Stimulated activated CD8-positive, alpha-beta memory T cell treated with anti-CD3 and anti-CD28 coated beads, Interleukin-7, amount 100 ng/mL, for 1 hour (primary cell): ENCODE measurements at places on chromosomes 3 and 15.

- no peak for DNase-seq
Observed at GRCh38 chr3:79052054-79052681, 715.6 kb downstream of the ROBO1 start.

GRCh38 chr3:76789237-76789636 lies 250.7 kb upstream of the ROBO2 start:
- no peak for DNase-seq

DNA sequence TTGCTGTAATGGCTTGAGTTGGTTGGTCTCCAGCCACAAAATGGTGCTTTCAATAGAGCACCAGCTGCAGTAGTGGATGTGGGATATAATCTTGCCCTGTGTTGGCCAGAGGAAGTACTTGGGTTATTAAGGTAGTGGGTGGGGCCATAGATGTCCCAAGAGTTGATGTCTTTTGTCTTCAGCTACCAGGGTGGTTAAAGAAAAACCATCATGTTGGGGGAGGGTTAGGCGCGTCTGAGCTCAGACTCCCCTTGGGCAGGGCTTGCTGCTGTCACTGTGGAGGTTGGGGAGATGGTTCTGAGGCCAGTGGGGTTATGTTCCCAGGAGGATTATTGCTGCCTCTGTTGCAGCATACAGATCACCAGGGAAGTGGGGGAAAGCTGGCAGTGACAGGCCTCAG lies 46.9 kb upstream of the GADL1 start:
- no peak for DNase-seq

DNA sequence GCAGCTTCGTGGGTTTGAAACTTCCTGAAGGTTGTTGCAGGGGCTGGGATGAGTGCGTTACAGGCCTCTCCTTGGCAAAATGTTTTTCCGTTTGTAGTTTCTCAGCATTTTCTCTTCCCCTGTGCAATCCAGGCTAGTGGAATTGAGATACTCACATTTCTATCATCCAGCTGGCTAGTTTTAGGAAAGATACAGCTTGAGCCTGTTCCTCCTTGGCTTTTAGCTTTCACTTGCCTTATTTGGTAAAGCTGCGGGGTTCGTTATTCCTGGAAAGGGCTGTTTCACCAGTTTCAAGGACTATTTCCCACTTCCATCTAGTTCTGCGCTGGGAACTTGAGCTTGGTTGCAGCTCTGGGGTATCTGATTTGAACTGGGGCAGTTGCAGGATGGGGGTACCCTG lies 90.3 kb downstream of the ITPR1 start:
- DNase-seq: no peak

DNA sequence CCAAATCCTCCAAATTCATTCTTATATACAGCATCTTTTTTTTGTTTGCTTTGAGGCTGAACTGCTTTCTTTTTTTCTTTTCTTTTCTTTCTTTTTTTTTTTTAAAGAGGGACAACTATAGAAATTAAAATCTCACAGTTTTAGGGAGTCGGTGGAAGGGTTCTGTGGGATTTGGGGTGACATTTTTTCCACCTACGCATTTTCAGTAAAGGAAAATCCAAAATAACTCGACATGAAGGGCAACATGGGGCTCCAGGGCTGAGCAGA lies 3.0 kb upstream of the FEZF2 start:
- DNase-seq: no peak
